Lung microvascular endothelial cell (primary cell): ENCODE measurements at places on chromosomes 2 and 18.

DNA sequence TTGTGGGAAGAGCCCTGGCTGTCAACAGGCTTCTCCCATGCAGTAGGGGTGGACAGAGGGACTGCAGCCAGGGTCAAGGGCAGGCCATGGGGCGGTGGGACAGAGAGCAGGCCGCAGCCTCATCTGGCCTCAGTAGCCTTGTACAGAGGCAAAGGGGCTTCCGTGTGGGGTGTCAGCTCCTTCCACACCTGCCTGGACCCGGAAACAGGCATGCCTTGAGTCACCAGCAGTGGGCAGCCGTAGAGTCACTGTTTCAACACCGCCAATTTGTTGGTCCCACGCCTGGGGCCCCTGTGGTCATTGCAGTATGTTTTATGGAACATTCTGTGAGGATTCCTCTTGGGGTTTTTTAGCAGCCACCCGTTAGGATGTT lies 173.0 kb downstream of the SMAD7 start:
- no peak for DNase-seq

- no peak for DNase-seq
Observed at GRCh38 chr2:26471766-26472706, 5.9 kb downstream of the OTOF start.

DNA sequence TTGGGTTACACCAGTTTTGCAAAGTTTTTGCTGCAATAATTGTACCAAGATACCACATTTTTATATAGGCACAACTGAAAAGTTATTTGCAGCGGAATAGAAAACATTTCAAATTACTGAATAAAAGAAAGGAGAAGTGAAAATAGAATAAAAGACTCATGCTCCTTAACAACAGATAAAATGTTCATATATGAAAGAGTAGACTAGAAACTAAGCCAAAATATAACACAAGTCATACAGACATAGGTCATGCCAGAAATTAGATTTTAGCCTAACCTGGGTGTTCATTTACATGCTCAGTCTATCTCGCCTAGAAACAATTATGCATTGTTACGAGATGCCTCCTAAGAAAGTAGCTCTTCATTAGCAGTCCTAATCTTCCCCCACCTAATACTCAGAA lies 16.4 kb upstream of the MAP3K20 start:
- no peak for DNase-seq

GRCh38 chr2:11710210-11710609 lies 36.2 kb upstream of the LPIN1 start:
- peak; percentile 23 for DNase-seq

GRCh38 chr2:86065512-86065911 lies 40.2 kb downstream of the POLR1A start:
- DNase-seq = no peak
